ENCODE measurements at places on chromosomes 1 and 21.

DNA sequence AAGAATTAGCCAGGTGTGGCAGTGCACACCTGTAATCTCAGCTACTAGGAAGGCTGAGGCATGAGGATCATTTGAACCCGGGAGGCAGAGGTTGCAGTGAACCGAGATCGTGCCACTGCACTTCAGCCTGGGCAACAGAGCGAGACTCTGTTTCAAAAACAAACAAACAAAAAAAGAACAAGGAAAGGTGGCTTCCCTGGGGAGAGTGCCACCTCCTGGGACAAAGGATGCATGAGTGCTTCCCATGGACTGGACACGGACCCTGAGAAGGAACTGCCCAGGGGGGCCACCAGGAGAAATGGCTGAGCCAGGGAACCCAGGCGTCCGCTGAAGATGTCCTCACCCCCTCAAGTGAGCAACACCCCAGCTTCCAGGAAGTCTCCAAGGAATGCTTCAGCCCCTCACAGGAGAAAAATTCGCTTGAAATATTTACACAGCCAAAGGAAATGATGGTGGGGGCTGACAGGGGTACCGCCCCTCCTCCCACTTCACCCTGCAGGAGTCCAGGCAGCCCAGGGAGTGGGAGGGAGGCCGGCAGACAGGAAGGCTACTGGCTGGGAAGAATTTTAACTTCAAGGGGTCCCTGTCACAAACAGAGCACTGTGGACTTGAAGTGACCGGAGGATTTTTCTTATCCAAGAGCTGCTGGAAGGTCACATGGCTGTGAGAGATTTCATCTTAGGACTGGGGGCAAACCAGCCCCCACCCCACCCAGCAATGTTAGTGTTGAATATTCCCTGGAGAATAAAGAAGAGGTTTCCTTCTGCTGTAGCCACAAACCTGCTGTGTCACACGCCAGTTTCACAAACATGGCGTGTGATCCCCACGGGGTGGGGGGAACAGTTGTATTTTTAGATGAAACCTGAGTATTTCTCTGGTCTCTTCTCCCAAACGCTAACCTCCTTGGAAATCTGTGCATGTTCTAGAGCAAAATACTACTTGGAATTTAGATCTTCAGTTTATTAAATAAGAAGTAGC, 90.8 kb upstream of the SLC25A33 start:
- H3K4me1 ChIP-seq = peaks cover 39% of the 10 kb centered on the region
- H3K36me3 ChIP-seq = no peaks in the 10 kb centered on the region
- peak overlapping the region; percentile 79 for H3K27ac ChIP-seq
- no peaks in the 10 kb centered on the region for H3K27me3 ChIP-seq
- DNase-seq = no peak
- H3K4me3 ChIP-seq = no peak overlapping the region

- no peaks in the 10 kb centered on the region for H3K27me3 ChIP-seq
- no peaks in the 10 kb centered on the region for H3K36me3 ChIP-seq
- H3K4me1 ChIP-seq = no peaks in the 10 kb centered on the region
Measured at GRCh38 chr1:157566484-157567300, 14.4 kb upstream of the FCRL5 start.

GRCh38 chr21:39860600-39860999, 6.6 kb upstream of the PCP4 start:
- H3K27me3 ChIP-seq = no peaks in the 10 kb centered on the region
- no peak overlapping the region for H3K27ac ChIP-seq
- no peaks in the 10 kb centered on the region for H3K36me3 ChIP-seq
- H3K4me1 ChIP-seq = no peaks in the 10 kb centered on the region
- no peak for DNase-seq

GRCh38 chr1:185894791-185895190, 160.6 kb downstream of the HMCN1 start:
- no peak overlapping the region for H3K27ac ChIP-seq
- DNase-seq = no peak
- H3K27me3 ChIP-seq = no peaks in the 10 kb centered on the region
- no peak overlapping the region for H3K4me3 ChIP-seq
- no peaks in the 10 kb centered on the region for H3K4me1 ChIP-seq
- H3K36me3 ChIP-seq = no peaks in the 10 kb centered on the region

GRCh38 chr1:112388436-112388835, 7.6 kb upstream of the CTTNBP2NL start:
- H3K27me3 ChIP-seq = no peaks in the 10 kb centered on the region
- peak overlapping the region; percentile 55 for H3K27ac ChIP-seq
- H3K4me3 ChIP-seq = no peak overlapping the region

GRCh38 chr1:48776393-48777218, at the start of gene BEND5:
BEND5 (minus strand) TSS chr1:48776891; CDS start chr1:48776831, 60 bp downstream.
- peak within 1 kb of the TSS; percentile 85 for H3K4me3 ChIP-seq
- H3K27ac ChIP-seq = peak within 1 kb of the TSS; percentile 85
- peak; percentile 80 for DNase-seq
- no peaks in the 10 kb centered on the region for H3K4me1 ChIP-seq
- H3K36me3 ChIP-seq = no peaks in the 10 kb centered on the region

- no peaks in the 10 kb centered on the region for H3K36me3 ChIP-seq
- no peak for DNase-seq
- no peak overlapping the region for H3K4me3 ChIP-seq
- peaks cover 29% of the 10 kb centered on the region for H3K27me3 ChIP-seq
Measured at GRCh38 chr1:20421441-20421840, 64.6 kb downstream of the CAMK2N1 start.

DNA sequence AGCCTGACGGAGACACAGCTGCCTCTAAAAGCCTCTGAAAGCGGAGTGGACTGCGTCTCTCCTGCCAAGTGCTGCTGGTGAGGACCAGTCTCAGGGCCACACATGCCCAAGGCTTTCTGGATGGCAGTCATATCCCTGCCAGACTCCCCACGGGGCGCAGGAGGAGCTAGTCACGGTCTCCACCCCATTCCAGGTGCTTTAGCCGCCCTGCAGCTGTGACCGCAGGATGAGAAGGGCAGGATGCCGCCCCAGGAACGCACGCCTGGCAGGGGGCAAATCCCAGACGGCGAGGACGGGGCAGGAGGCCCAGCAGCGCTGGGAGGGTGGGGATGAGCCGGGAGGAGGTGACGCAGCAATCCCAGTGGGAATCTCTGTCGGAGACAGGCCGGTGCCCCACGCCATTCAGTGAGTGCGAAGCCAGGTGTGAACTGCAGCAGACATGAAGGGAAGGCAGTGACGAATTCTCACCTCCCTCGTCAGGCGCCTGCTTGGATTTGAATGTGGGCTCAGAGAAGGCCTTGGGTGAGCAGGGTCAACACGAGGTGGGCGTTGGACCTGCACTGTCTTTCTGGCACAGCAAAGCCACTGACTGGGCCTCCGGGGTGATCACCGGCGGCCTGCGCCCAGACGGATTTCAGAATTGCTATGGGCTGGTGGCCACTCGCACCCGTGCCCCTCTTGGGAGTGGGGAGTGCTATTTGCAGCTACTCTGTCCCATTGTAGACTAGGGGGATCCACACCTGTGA, 38.5 kb upstream of the SLC19A1 start:
- no peaks in the 10 kb centered on the region for H3K4me1 ChIP-seq
- no peaks in the 10 kb centered on the region for H3K36me3 ChIP-seq
- no peak overlapping the region for H3K27ac ChIP-seq
- H3K27me3 ChIP-seq = no peaks in the 10 kb centered on the region

GRCh38 chr1:16118706-16119105, 37.2 kb downstream of the EPHA2 start:
- no peak overlapping the region for H3K4me3 ChIP-seq
- H3K4me1 ChIP-seq = no peaks in the 10 kb centered on the region
- no peaks in the 10 kb centered on the region for H3K36me3 ChIP-seq
- no peaks in the 10 kb centered on the region for H3K27me3 ChIP-seq
- H3K27ac ChIP-seq = no peak overlapping the region
- DNase-seq = no peak

- no peak overlapping the region for H3K27ac ChIP-seq
- H3K4me1 ChIP-seq = no peaks in the 10 kb centered on the region
- no peak overlapping the region for H3K4me3 ChIP-seq
- H3K27me3 ChIP-seq = no peaks in the 10 kb centered on the region
- peaks cover 19% of the 10 kb centered on the region for H3K36me3 ChIP-seq
Measured at GRCh38 chr1:208079161-208079560, 165.0 kb downstream of the PLXNA2 start.

DNA sequence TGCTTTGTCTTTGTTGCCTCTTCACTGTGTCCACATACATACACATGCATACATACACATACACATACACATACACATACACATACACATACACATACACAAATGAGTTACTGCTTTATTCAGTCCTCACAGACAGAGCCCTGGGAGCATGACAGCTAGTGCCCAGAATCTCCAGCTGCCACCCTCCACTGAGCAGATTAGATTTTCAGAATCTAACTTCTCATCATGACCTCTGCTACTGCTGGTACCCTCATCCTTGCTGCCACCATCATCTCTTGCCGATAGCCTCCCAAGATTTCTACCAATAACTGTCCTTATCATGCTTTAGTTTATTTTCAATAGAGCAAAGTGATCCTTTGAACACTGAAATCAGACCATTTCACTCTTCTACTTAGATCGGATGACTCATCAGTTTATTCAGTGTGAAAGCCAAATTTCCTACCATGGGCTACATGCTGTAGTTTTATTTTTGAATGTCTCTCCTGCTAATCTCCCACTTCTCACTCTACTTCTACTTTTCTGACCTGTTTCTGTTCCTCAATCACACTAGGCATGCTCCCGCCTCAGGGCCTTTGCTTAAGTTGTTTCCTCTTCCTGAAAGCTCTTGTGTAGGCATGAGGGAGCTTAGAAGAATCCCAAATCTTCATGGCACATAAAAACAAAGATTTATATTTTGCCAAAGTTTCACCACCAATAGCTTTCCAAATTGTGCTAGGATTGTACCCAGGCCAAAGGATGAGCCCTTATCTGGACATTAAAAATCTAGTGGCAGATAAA, 43.0 kb downstream of the ATP6V1G3 start:
- DNase-seq = no peak
- no peaks in the 10 kb centered on the region for H3K36me3 ChIP-seq
- no peak overlapping the region for H3K4me3 ChIP-seq
- H3K27me3 ChIP-seq = no peaks in the 10 kb centered on the region

DNA sequence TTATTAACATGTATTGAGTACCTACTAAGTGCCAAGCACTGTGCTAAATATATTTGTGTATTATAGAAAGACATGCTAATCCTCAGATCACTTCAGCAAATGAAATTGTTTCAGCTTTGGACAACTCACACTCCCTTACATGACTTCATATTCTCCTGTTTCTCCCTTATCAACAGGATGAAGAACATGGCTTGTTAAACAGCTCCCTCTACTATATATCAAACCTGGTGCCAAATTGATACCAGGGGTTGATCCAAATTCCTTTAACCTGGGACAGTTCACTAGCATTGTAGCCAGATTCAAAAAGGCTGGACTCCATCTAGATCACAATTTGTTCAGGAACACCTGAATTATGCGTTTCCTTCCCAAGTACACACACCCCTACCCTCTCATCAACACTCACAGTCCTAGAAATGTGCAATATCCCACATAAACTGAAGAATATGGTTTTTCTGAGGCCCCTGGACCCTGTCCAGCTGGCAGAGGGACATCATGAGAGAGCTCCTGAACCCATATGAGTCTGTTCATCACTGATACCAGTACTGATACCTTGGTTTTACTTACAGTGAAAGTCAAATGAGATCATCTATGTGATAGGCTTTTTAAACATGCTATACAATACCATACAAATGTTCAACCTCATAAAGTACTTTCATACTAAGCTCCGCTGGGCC, 47.0 kb upstream of the PALMD start:
- no peak overlapping the region for H3K4me3 ChIP-seq
- H3K27ac ChIP-seq = peak overlapping the region; percentile 20
- H3K27me3 ChIP-seq = no peaks in the 10 kb centered on the region
- H3K36me3 ChIP-seq = no peaks in the 10 kb centered on the region
- DNase-seq = no peak

DNA sequence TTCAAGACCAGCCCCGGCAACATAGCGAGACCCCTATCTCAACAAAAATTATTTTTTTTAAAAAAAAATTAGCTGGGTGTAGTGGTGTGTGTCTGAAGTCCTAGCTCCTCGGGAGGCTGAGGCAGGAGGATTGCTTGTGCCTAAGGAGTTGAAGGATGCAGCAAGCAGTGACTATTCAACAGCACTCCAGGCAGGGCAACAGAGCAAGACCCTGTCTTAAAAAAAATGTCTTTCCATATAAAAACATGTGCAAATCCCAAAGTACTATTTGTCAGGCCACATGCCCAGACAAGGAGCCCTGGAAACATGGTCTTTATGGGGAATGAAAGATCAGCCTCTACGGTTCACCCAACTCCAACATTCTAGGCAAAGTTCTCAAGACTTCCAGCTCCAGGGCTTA, 13.3 kb downstream of the IFFO2 start:
- no peaks in the 10 kb centered on the region for H3K27me3 ChIP-seq
- no peaks in the 10 kb centered on the region for H3K36me3 ChIP-seq
- no peak overlapping the region for H3K27ac ChIP-seq
- no peak overlapping the region for H3K4me3 ChIP-seq

- no peak overlapping the region for H3K27ac ChIP-seq
- H3K4me1 ChIP-seq = peaks cover 27% of the 10 kb centered on the region
- DNase-seq = peak; percentile 63
- no peaks in the 10 kb centered on the region for H3K27me3 ChIP-seq
- no peak overlapping the region for H3K4me3 ChIP-seq
Measured at GRCh38 chr1:153792631-153793041, 17.4 kb downstream of the SLC27A3 start.

DNA sequence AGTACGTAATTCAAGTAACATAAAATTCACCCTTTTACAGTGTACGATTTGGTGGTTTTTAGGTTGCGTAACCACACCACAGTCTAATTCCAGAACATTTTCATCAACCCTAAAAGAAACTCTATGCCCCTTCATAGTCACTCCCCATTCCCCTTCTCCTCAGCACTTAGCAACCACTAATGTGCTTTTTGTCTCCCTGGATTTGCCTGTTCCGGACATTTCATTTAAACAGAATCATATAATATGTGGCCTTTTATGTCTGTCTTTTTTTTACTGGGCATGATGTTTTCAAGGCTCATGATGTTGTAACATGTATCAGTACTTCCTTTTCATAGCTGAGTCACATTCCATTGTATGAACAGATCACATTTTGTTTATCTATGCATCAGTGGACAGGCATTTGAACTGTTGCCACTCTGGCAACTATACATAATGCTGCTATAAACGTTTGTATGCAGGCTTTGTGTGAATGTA, 20.8 kb downstream of the OBSCN start:
- no peak overlapping the region for H3K27ac ChIP-seq
- H3K4me1 ChIP-seq = no peaks in the 10 kb centered on the region
- H3K4me3 ChIP-seq = no peak overlapping the region
- DNase-seq = no peak
- no peaks in the 10 kb centered on the region for H3K27me3 ChIP-seq

- no peak overlapping the region for H3K27ac ChIP-seq
- H3K4me1 ChIP-seq = peaks cover 2% of the 10 kb centered on the region
- peaks cover 73% of the 10 kb centered on the region for H3K27me3 ChIP-seq
- peak; percentile 40 for DNase-seq
- H3K36me3 ChIP-seq = no peaks in the 10 kb centered on the region
- H3K4me3 ChIP-seq = no peak overlapping the region
Measured at GRCh38 chr1:228065543-228066347, 16.8 kb upstream of the ARF1 start.

DNA sequence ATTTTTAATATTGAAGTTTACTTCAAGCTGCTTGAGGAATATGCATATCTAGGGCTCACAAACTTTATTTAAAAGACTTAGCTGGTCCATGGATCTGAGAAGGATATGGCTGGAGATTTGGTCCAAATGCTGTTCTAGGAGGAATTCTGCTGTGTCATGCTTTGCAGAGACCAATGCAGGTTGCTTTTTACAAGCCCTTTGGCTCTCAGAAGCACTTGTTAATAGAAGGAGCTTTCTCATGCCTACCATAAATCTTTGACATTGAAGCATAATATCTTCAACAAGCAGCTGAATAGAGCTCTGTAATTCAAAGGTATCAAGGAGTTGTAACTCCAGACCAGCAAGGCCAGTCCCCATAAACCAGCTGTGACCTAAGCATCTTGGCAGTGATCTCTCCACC, 299.1 kb downstream of the HHAT start:
- H3K4me3 ChIP-seq = no peak overlapping the region
- no peaks in the 10 kb centered on the region for H3K36me3 ChIP-seq
- DNase-seq = no peak
